ENCODE measurements at places on chromosomes 3 and 15. TPM values are rescaled to one million over a fixed set of nuclear protein-coding genes. Genes with fewer than 3 reads are reported as not detected.

Gene WNT5A
- 3.6 TPM for total RNA-seq

Gene GLT8D1
- total RNA-seq: 126 TPM

Gene MUSTN1
- total RNA-seq: not detected

Gene ARRDC4
- total RNA-seq: 9.2 TPM

Gene EIF4A2
- 813 TPM for total RNA-seq

Gene COL8A1
- total RNA-seq: 45.4 TPM

Gene LRRC3B
- total RNA-seq: not detected

Gene HEMK1
- 20.7 TPM for total RNA-seq

Gene TYRO3
- 18.0 TPM for total RNA-seq

Gene CPLX3
- not detected for total RNA-seq

Gene SLC33A1
- total RNA-seq: 39.7 TPM

Gene DPPA2
- not detected for total RNA-seq

Gene TRPM1
- total RNA-seq: not detected

Gene EMC7
- total RNA-seq: 30.3 TPM

Gene P3H2
- total RNA-seq: 13.9 TPM

Gene PPP1R2
- 133 TPM for total RNA-seq

Gene NUP210
- under 0.01 TPM for total RNA-seq

Gene MESP2
- 0.58 TPM for total RNA-seq

Gene USP4
- 24.3 TPM for total RNA-seq

Gene FSIP1
- total RNA-seq: 1.6 TPM

All from smooth muscle cell of trachea (primary cell).